Dermis microvascular lymphatic vessel endothelial cell (primary cell): ENCODE measurements at places on chromosomes 5 and 9. TPM values are rescaled to one million over a fixed set of nuclear protein-coding genes. Genes with fewer than 3 reads are reported as not detected.

The FREM1 gene
- total RNA-seq = under 0.01 TPM in 2 replicates

The SLC6A18 gene
- not detected in 2 replicates for total RNA-seq

The CACNA1B gene
- total RNA-seq = under 0.01 TPM in 2 replicates

The EDIL3 gene
- under 0.01 TPM in 2 replicates for total RNA-seq

The CER1 gene
- not detected in 2 replicates for total RNA-seq

The PDE6A gene
- total RNA-seq = under 0.01 and 0.13 TPM in 2 replicates

The TRIM36 gene
- total RNA-seq = 0.25 and 0.26 TPM in 2 replicates

The RICTOR gene
- total RNA-seq = 20.4 and 25.3 TPM in 2 replicates

The ENHO gene
- under 0.01 TPM in 1 of 2 replicates, not detected in the other for total RNA-seq

The FRMD3 gene
- 0.76 and 2.8 TPM in 2 replicates for total RNA-seq

The GALNT12 gene
- 0.26 and 0.38 TPM in 2 replicates for total RNA-seq

The FOCAD gene
- total RNA-seq = 76.6 and 85.2 TPM in 2 replicates

The PRSS3 gene
- total RNA-seq = 12.8 and 15.3 TPM in 2 replicates

The BARHL1 gene
- total RNA-seq = not detected in 2 replicates

The SLC23A1 gene
- under 0.01 TPM in 1 of 2 replicates, not detected in the other for total RNA-seq

The ADGRD2 gene
- total RNA-seq = not detected in 2 replicates

The TPM2 gene
- total RNA-seq = 4.4 and 6.2 TPM in 2 replicates

The FBXO10 gene
- total RNA-seq = 9.1 and 17.6 TPM in 2 replicates

The NUTM2F gene
- not detected in 2 replicates for total RNA-seq

The SPATA31D3 gene
- total RNA-seq = not detected in 2 replicates

The NIPAL4 gene
- not detected in 2 replicates for total RNA-seq

The APC gene
- 44.9 and 56.6 TPM in 2 replicates for total RNA-seq

The PCDHGA3 gene
- total RNA-seq = 0.13 and 0.63 TPM in 2 replicates

The RPP25L gene
- total RNA-seq = 16.9 and 17.7 TPM in 2 replicates

The LEAP2 gene
- total RNA-seq = 0.13 TPM in 2 replicates

The NRG2 gene
- total RNA-seq = 0.51 and 0.77 TPM in 2 replicates

The FYB1 gene
- not detected in 2 replicates for total RNA-seq

The SIL1 gene
- 43.4 and 62.7 TPM in 2 replicates for total RNA-seq

The PCDHB11 gene
- total RNA-seq = 0.13 and 0.89 TPM in 2 replicates

The NIM1K gene
- 0.13 TPM in 1 of 2 replicates, not detected in the other for total RNA-seq

The GPR150 gene
- total RNA-seq = 0.13 TPM in 2 replicates

The ZER1 gene
- total RNA-seq = 10.4 and 19.8 TPM in 2 replicates

The ADAMTS12 gene
- total RNA-seq = 1.2 and 5.2 TPM in 2 replicates

The PRDM9 gene
- total RNA-seq = not detected in 2 replicates

The PCDH1 gene
- total RNA-seq = 25.9 and 37.4 TPM in 2 replicates

The DND1 gene
- total RNA-seq = 0.13 TPM in 2 replicates

The C9 gene
- total RNA-seq = under 0.01 and 0.25 TPM in 2 replicates

The PCDHB13 gene
- 0.51 and 1.9 TPM in 2 replicates for total RNA-seq

The IFNK gene
- total RNA-seq = not detected in 2 replicates

The ANKRD34B gene
- total RNA-seq = not detected in 2 replicates

The QRFP gene
- not detected in 2 replicates for total RNA-seq

The PLEKHG4B gene
- 0.13 TPM in 1 of 2 replicates, not detected in the other for total RNA-seq

The ZFAND5 gene
- total RNA-seq = 53.5 and 88.5 TPM in 2 replicates

The ACOT12 gene
- not detected in 2 replicates for total RNA-seq

The CDH6 gene
- not detected in 2 replicates for total RNA-seq

The CAMK2A gene
- not detected in 2 replicates for total RNA-seq

The AJM1 gene
- 0.51 and 0.89 TPM in 2 replicates for total RNA-seq

The ECSCR gene
- total RNA-seq = 406 and 421 TPM in 2 replicates

The RMRP gene
- 194,626 and 272,621 TPM in 2 replicates for total RNA-seq

The ANKRD31 gene
- under 0.01 TPM in 1 of 2 replicates, not detected in the other for total RNA-seq
